ENCODE measurements at places on chromosomes 13 and 19.

DNA sequence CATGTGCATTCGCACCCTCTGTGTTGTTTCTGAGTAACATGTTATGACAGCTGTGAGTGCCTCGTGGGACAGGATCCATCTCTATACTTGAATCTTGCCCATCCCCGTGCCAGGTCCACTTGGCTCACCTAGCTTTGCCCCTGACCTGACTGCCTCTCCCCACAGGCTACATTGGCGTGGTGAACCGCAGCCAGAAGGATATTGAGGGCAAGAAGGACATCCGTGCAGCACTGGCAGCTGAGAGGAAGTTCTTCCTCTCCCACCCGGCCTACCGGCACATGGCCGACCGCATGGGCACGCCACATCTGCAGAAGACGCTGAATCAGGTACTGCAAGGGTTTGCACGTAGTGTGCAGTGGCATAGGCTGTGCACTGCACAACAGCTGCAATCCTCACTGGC, 53.2 kb downstream of the TMED1 start:
- DNase-seq: no peak

GRCh38 chr13:26957182-26957581, 196.6 kb upstream of the GPR12 start:
- DNase-seq: no peak

- no peak for DNase-seq
Measured at GRCh38 chr13:67343777-67344176, 113.6 kb upstream of the PCDH9 start.

- no peak for DNase-seq
Measured at GRCh38 chr13:46756977-46757376, 40.0 kb downstream of the ESD start.

GRCh38 chr13:96771486-96772367, 222.5 kb downstream of the OXGR1 start:
- DNase-seq: no peak

DNA sequence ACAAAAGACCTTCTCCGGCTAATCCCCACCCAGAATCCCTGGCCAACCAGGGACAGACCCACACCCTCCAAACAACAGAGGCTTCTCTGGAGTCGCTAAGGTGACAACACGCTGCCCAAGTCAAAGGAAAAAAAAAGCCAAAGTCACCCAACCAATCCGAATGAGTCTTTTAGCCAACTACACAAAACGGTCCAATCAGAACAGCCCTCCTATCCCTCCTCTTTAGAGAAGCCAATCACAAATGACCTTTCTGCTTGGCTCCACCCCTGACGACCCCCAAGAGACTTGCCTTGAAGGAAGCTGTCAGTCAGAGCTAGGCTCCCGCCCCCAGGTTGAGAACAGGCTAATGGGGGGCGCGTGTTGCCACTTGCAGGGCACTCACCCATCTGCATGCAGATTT, 6.6 kb upstream of the FBXW9 start:
- no peak for DNase-seq
